ENCODE measurements at places on chromosomes 5 and 9.
A peak's percentile ranks its signal among the peaks of the same experiment; 100 is the strongest.

GRCh38 chr9:107489144-107489673 is 360 bp downstream of the KLF4 start:
- DNase-seq, result no peak

- no peak for DNase-seq
Measured at GRCh38 chr5:72691751-72692150, 124.7 kb upstream of the TNPO1 start.

DNA sequence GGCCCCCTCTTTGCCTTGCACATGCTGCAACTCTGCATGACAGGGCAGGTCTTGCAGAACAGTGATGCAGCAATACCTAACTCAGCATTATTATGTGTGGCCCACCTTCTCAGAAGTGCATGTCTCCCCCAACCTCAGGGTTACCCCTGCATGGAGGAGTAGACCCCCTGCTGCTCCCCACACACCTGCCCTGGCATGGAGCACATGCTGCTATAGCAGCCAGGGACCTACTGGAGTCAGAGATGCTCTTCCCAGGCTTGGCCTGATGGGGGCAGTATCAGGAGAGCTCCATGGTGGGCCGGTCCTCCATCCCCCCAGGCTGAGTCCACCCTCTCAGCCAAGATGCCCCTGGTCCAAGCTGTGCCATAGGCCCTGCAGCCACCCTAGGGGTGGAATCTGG is 13.2 kb upstream of the BOD1 start:
- no peak for DNase-seq

DNA sequence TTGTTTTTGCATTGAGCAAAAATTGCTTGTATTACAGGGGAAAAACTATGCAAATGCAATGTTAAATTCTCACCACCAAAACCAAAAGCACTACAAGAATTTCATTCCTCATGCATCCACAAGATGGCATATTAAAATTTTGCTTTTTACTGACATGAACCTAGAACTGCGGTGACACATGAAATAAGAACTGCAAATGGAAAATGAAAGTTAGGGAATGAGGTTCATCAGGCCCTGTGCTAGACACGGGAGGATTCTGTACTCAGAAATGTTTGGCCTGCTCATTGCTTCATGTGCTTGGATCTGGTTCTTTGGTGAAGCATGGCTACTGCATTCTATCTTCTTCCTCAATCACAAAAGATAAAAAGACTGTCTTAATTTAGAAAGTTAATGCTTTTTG is 9.1 kb upstream of the RFK start:
- DNase-seq, result peak; percentile 31

DNA sequence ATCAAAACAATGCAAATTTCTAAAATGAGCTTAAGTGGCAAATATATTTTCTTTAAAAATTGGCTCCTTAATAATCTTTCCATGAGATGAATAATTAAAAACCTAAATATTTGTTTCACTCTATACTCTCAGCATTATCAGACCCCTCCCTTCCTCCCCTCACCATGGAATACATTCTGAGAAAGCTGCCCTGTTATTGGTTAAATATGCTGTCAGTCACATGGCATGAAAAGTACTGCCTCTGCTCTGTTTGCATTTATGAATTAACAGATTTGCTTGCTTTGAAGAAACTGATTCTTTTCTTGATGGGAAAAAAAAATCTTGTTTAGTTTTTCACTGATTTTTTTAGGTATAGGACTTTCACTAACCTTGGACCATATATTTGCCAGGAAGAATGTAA is 17.0 kb upstream of the RPS23 start:
- DNase-seq, result no peak

All from activated naive CD4-positive, alpha-beta T cell treated with anti-CD3 and anti-CD28 coated beads, Interleukin-2, amount 10 ng/mL, durations not matched to agents 7 days and 5 days (primary cell).